ENCODE measurements at places on chromosomes 2 and 18. TPM values are rescaled to one million over a fixed set of nuclear protein-coding genes. Genes with fewer than 3 reads are reported as not detected.

DNA sequence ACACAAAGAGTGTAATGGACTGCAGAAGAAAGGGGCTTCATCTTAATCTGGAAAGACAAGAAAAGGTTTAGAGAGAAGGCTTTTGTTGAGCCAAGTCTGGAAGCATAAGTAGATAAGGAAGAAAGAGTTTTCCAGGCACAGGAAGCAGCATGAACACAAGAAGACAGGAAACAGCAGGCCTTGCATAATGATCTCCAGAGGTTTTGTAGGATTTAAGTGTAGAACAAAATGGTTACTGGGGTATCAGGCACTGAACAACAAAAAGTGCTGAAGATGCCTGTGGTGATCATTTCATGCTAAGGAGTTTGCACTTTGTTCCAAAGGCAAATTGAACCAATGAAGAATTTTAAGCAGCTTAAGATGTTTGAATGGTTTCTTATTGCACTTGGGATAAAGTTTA, 281.6 kb upstream of the TANK start:
- H3K4me3 ChIP-seq: no peak overlapping the region
- H3K27me3 ChIP-seq: no peaks in the 10 kb centered on the region
- no peak for DNase-seq
- H3K27ac ChIP-seq: no peak overlapping the region
- no peaks in the 10 kb centered on the region for H3K36me3 ChIP-seq

DNA sequence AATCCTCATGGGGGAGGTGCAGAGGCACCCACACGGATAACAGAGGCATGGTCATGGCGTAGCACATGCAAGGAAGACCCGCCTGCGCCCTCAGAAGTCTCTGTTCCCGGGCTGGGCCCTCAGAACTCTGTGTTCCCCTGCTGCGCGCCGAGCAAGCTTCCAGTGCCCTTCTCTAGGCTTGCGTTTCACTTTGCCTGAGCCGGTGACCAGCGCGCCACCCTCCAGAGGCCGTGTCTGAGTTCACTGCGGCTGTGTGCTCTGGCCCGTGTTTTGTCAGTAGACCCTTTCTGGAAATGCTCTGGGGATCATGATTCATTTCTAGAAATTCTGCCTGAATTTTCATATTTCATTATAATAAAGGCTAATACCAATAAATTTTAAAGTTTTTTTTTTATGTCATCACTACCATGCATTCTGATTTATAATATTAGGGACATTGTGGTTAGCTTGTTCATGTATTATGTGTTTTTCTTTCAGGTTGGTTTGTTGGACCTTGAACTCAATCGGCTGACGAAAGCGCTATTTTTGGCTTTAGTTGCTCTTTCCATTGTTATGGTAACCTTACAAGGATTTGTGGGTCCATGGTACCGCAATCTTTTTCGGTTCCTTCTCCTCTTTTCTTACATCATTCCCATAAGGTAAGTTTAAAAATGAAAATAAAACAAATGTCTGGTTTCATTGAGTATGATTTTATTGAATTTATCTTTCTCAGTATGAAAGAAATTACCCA, 142.7 kb upstream of the NFATC1 start:
- no peaks in the 10 kb centered on the region for H3K36me3 ChIP-seq
- H3K27ac ChIP-seq: peak overlapping the region; percentile 26
- DNase-seq: no peak
- H3K4me1 ChIP-seq: no peaks in the 10 kb centered on the region
- H3K4me3 ChIP-seq: no peak overlapping the region

DNA sequence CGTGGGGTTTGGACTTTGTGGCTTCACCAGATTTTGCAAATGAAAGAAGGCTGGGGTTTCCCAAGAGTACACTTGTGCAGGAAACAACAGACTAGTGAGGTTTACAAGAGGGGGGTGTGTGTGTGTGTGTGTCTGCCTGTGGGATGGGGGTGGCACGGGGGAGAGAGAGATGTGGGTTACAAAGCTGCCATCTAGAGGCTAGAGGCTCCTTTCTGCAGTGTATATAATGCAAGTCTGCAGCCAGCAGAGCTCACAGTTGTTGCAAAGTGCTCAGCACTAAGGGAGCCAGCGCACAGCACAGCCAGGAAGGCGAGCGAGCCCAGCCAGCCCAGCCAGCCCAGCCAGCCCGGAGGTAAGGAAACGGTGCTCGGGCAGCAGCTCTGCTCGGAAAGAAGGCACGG, at the start of gene ACKR3:
TSS of gene ACKR3 (plus strand) at position 253 of the 401 bp plus-strand sequence. CDS start 10,641 bp downstream, outside the sequence.
- H3K27me3 ChIP-seq: no peaks in the 10 kb centered on the region
- no peak within 1 kb of the TSS for H3K27ac ChIP-seq
- no peaks in the 10 kb centered on the region for H3K36me3 ChIP-seq
- H3K4me1 ChIP-seq: no peaks in the 10 kb centered on the region

- H3K4me1 ChIP-seq: no peaks in the 10 kb centered on the region
- H3K27me3 ChIP-seq: no peaks in the 10 kb centered on the region
- no peak overlapping the region for H3K27ac ChIP-seq
- no peaks in the 10 kb centered on the region for H3K36me3 ChIP-seq
- H3K4me3 ChIP-seq: no peak overlapping the region
Observed at GRCh38 chr2:17799301-17800120, 16.7 kb upstream of the MSGN1 start.

DNA sequence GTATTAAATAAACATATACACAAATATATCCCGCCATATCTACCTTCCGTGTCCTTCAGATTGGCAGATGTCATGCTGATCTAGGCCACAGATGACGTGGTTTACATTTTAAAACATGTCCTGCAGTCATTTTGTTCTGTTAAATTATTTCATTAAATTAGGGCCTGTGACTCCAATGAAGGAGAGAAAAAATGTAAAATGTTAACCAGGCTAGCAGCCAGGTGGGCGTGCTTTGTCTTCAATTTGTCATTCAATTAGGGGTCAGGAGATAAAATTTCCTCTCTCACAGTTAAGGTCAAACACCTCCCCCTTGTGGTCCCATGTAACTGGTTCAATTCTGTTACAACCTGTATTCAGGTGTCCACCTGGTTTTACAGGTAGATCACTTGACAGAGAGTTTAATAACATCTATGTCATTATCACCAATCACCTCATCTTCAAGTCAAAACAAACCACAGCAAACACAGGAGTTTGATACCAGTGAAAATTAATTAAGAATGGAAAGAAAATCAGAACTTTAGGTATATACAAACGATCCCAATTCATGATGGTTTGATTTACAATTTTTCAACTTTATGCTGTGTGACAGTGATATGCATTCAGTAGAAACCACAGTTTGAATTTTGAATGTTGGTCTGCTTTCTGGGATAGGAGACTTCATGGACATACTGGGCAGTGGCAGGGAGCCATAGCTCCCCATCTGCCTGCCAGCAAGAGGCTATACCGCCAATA, 339.4 kb downstream of the CMPK2 start:
- H3K36me3 ChIP-seq: no peaks in the 10 kb centered on the region
- no peaks in the 10 kb centered on the region for H3K27me3 ChIP-seq
- H3K27ac ChIP-seq: no peak overlapping the region
- no peaks in the 10 kb centered on the region for H3K4me1 ChIP-seq
- no peak overlapping the region for H3K4me3 ChIP-seq
- DNase-seq: no peak

GRCh38 chr2:218663901-218664300, 4.4 kb downstream of the BCS1L start:
- H3K4me1 ChIP-seq: no peaks in the 10 kb centered on the region
- no peak overlapping the region for H3K27ac ChIP-seq
- DNase-seq: no peak
- H3K27me3 ChIP-seq: no peaks in the 10 kb centered on the region

- H3K4me1 ChIP-seq: no peaks in the 10 kb centered on the region
- no peak overlapping the region for H3K27ac ChIP-seq
- H3K27me3 ChIP-seq: no peaks in the 10 kb centered on the region
- no peak overlapping the region for H3K4me3 ChIP-seq
Observed at GRCh38 chr2:171963198-171963597, 36.6 kb upstream of the METAP1D start.

GRCh38 chr2:12821656-12822055, 104.9 kb downstream of the TRIB2 start:
- H3K27me3 ChIP-seq: no peaks in the 10 kb centered on the region
- no peaks in the 10 kb centered on the region for H3K36me3 ChIP-seq
- no peak overlapping the region for H3K27ac ChIP-seq
- DNase-seq: no peak

GRCh38 chr2:3163401-3163800, 214.2 kb downstream of the EIPR1 start:
- H3K4me1 ChIP-seq: no peaks in the 10 kb centered on the region
- H3K27ac ChIP-seq: no peak overlapping the region
- no peaks in the 10 kb centered on the region for H3K27me3 ChIP-seq
- no peak overlapping the region for H3K4me3 ChIP-seq

DNA sequence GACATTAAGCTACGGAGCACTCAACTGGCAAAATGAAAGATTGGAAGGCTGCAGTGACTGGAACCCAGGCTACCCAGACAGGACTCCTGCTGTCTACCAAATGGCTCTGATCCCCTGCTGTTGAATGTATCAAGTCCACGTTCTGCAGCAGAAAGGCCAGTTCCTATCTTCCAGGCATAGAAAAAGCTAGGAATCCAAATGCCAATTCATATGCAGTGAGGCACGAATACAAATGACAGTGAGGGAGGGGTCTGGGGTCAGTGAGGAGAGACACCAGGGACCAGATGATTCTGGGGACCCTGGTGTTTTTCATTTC, 5.3 kb downstream of the NRP2 start:
- H3K4me1 ChIP-seq: peaks cover 18% of the 10 kb centered on the region
- no peak overlapping the region for H3K27ac ChIP-seq
- DNase-seq: no peak
- H3K27me3 ChIP-seq: no peaks in the 10 kb centered on the region
- H3K4me3 ChIP-seq: no peak overlapping the region
- no peaks in the 10 kb centered on the region for H3K36me3 ChIP-seq

DNA sequence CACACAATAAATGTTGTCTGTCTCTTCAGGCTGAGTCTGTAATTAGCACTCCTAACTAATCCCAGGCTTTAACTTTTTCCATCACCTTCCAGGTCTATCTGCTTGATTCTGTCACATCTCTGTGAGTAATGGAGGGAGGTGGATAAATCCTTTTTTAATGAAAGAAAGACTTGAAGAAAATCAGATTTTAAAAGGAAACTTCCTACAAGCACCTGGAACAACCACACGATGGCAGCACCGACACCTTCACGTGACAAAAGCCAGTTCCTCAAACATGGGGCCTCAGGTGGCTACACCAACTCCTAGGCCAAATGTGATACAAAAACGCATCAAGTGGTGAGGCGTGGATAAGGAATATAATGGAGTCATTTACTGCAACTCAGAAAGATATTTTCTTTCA, 41.8 kb downstream of the TGFBRAP1 start:
- no peaks in the 10 kb centered on the region for H3K27me3 ChIP-seq

GRCh38 chr2:113705982-113706523, 50.4 kb downstream of the SLC35F5 start:
- no peaks in the 10 kb centered on the region for H3K27me3 ChIP-seq
- no peak overlapping the region for H3K4me3 ChIP-seq
- no peak for DNase-seq
- H3K27ac ChIP-seq: no peak overlapping the region
- peaks cover 22% of the 10 kb centered on the region for H3K4me1 ChIP-seq

DNA sequence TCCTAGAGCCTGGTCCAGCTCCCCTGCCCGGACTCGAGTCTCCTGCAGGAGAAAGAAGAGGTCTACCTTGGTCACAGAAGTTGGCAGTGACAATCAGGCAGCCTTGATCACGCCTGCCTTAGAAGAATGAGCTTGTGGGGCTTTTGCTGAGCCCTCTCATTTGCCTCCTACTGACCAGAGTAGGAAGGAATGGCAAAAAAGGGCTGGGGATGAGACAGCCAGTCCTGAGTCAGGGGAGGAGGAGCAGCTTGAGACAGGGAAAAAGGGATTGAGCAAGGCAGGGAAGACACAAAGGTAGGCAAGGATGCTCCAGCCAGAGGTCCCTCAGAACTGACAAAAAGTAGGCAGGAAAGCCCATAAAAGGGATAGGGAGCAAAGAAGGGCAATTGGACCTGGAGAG, 6.0 kb downstream of the WDR54 start:
- H3K4me3 ChIP-seq: no peak overlapping the region
- H3K27ac ChIP-seq: no peak overlapping the region
- no peaks in the 10 kb centered on the region for H3K27me3 ChIP-seq
- no peak for DNase-seq
- peaks cover 32% of the 10 kb centered on the region for H3K36me3 ChIP-seq

DNA sequence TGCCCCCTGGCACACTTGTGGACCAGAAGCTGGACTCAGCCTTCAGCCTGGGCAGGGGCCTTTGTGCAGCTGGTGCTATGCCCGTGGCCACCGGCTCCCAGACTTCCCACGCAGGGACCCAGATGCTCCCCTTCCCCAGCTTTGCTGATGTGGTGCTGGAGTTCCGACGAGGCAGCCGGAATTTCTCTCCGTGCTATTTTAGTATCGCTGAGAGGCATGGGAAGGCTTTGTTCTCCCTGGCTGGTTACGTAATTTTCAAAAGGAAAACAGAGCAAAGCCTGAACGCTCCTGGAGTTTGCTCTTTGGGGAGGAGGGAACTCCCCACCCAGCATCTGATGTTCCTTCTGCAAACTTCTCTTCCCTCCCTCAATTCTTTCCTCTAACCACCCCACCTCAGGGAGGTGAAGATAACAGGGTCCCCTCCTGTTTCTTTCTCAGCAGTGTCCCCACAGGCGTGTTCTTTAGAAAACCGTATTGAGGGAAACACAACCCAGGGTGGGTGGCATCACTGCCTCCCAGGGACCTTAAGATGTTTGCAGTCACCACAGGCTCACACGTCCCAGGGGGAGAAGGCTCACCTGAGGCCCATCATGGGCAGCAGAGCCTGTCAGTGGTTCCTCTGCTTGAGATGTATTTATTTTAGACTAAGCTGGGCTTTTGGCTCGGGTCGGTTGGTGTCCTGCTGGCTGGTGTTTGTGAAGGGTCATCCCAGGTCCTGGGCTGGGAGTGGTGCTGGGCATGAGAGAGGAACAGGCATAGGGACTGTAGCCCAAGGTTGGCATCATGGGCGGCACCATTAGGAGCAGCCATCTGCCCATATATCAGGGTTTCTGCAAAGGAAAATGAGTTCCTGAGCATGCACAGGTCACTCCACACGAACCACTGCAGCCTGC, 95.0 kb downstream of the MAPK4 start:
- H3K4me3 ChIP-seq: no peak overlapping the region
- H3K27ac ChIP-seq: no peak overlapping the region
- H3K27me3 ChIP-seq: no peaks in the 10 kb centered on the region
- no peaks in the 10 kb centered on the region for H3K36me3 ChIP-seq

DNA sequence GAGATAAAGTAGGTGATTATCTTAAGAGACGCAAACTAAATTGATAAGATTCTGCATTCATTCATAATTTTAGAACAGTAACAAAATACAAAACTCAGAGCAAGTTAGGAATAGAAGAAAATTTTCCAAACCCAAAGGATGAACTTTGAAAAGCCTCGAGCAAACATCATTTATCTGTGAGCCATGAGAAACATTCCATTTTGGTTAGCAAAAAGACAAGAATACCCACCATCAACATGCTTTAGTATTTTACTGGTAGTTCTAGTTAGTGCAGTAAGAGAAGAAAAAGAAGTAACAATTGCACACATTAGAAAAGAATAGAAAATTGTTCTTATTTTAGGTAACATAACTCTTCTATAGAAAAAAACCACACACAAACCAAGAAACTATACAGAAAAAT, 291.3 kb upstream of the TCF4 start:
- no peaks in the 10 kb centered on the region for H3K4me1 ChIP-seq
- H3K27me3 ChIP-seq: no peaks in the 10 kb centered on the region
- H3K4me3 ChIP-seq: no peak overlapping the region
- H3K27ac ChIP-seq: no peak overlapping the region

GRCh38 chr2:238427435-238428162, 872 bp downstream of the ASB1 start:
- H3K36me3 ChIP-seq: no peaks in the 10 kb centered on the region
- no peaks in the 10 kb centered on the region for H3K27me3 ChIP-seq
- peaks cover 17% of the 10 kb centered on the region for H3K4me1 ChIP-seq
- peak overlapping the region; percentile 94 for H3K27ac ChIP-seq

CCDC121 gene
- total RNA-seq: 1.2 TPM

IL36G gene
- total RNA-seq: not detected

ACADL gene
- total RNA-seq: 13.4 TPM

CYRIA gene
- total RNA-seq: 3.9 TPM

SLC14A1 gene
- 0.26 TPM for total RNA-seq

RESP18 gene
- total RNA-seq: not detected

RFX8 gene
- not detected for total RNA-seq

DYNC2LI1 gene
- 3.2 TPM for total RNA-seq
